Omental fat pad (tissue), 4 donors: ENCODE measurements at places on chromosomes 3 and 15. TPM values are rescaled to one million over a fixed set of nuclear protein-coding genes. Genes with fewer than 3 reads are reported as not detected.

GRCh38 chr3:171954690-171955383, 84.5 kb upstream of the FNDC3B start:
- no peak for DNase-seq

GRCh38 chr15:66425837-66426236, 39.1 kb downstream of the MAP2K1 start:
- DNase-seq: no peak

SERINC4 gene
- not detected for total RNA-seq

GRCh38 chr15:23566651-23567050, 1.2 kb downstream of the MKRN3 start:
- DNase-seq: no peak
